Stimulated activated CD4-positive, alpha-beta T cell treated with anti-CD3 and anti-CD28 coated beads, Interleukin-15, amount 100 ng/mL, for 1 hour (primary cell): ENCODE measurements at places on chromosomes 7 and 10.
A peak's percentile ranks its signal among the peaks of the same experiment; 100 is the strongest.

GRCh38 chr10:87578842-87579401 lies 74.2 kb downstream of the MINPP1 start:
- DNase-seq = no peak

DNA sequence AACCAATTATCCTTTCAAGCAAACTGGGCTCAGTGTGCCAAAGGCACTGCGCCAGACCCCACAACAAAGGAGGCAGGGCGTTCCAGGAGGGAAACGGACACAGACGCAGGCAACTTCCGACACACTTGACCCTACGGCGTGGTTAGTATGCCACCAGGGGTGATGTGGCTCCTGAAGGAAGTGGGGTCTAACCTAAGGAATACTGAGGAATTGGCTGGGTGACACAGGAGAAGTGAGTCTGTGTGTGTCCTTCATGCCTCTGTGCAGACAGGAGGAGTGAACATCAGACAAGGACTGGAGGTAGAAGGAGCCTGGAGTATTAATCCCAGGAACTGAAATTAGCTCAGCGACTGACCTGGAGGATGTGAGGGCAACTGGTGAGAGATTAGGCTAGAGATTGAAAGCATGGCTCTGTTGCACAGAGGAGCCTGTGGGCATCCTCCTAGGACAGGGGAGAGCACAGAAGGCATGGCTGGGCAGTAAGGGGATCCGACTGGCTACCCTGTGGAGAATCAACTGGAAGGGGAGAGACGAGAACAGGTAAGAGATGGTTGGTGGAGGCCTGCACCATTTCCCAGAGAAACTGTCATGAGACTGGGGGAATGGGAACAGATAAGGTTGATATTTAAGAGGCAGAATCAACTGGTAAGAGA lies 27.8 kb downstream of the GSDME start:
- DNase-seq = no peak

GRCh38 chr10:19745672-19746071 lies 70.6 kb upstream of the PLXDC2 start:
- DNase-seq = no peak

DNA sequence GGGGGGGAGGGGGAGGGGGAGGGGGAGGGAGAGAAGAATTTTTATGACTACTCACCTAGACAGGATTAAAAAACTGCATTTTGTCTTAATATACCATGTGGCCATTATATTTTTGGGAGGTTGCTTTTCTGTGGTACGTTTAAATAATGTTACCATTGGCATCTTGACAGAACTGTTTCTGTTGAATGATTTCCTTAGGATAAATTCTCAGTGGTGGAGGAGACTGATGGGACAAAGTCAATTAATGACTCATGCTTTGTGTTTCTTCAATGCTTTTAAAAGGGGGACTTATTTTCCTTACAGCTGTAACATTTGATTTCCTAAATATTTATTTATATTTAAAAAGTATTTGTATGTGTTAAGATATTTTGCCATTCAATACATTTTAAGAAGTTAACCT lies 13.7 kb downstream of the AGR2 start:
- DNase-seq = no peak

- DNase-seq = no peak
Observed at GRCh38 chr7:46927131-46927810, 654.6 kb downstream of the TNS3 start.

- no peak for DNase-seq
Observed at GRCh38 chr10:12984165-12984747, 17.3 kb downstream of the CCDC3 start.

DNA sequence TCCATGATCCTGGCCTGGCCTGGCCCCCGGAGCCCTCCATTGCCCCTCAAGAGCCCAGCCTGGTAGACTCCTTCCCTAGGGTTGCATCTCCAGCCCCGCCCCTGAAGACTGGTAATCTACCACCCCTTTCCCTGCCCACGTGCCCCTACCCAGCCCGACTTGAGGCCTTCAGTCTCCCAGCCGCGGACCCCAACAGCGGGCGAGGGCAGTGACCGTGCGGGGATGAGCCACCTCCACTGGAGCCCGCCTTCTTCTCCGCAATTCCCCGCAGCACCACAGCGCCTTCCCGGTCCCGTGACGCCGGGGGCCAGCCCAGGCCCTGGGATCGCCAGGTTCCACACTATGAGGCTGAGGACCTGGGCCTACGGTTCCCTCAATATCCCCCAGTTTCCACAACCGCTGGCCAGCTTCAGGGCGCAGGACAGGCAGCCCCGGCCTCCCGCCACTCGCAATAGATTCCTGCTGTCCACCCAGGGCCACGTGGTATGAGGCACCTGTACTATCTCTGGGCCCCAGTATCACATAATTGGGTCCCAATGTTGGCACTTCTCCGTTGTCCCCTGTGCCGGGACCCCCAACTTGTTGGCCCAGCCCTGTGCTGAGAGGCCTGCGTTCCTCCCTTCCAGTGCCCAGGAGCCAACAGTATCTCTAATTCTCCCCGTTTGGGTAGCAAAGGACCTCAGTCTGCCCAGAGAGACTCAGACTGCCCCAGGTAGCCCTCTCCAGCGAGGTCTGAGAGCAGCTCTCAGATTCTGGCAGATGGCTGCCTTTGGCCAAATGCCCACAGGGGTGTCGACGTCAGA lies 1.1 kb upstream of the GPRIN2 start:
- DNase-seq = no peak

DNA sequence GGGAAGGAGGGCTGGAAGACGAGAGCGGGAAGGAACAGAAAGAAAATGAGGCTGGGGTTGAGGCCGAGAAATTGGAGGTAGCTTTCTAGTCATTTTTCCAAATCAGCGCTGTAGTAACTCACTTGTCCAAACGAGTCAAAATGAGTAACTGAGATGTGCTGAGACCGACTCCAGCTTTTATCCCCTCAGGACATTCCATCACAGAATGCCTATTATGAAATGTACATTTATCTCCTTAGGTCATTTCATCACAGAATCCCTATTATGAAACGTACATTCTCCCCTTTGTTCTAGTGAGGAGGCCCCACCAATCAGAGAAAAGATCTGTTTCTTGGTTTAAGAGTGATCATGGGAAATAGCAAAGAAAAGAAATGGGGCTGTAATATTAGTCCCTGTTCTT lies 55.7 kb upstream of the AMPH start:
- no peak for DNase-seq

- DNase-seq = no peak
Observed at GRCh38 chr7:90181485-90181884, 27.2 kb downstream of the STEAP1 start.

DNA sequence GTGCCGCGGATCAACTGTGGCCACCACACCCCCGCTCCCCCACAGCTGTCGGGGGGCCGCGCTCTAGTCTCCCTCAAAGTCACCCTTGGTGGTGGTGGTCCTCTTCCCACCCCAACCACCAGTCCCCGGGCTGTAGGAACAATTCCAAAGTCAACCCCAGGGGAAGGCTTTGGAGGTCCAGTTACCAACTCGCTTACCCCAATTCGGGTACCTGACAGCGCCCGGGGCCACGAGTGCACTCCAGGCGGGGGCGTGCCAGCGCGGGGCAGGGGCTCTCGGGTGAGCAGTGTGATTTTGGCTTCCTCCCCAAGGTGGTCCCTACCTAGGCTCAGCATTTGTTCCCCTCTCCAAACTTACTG lies 584 bp upstream of the ZMIZ1 start:
- DNase-seq = peak; percentile 33

- DNase-seq = no peak
Observed at GRCh38 chr10:55495555-55495954, 694.5 kb upstream of the PCDH15 start.

DNA sequence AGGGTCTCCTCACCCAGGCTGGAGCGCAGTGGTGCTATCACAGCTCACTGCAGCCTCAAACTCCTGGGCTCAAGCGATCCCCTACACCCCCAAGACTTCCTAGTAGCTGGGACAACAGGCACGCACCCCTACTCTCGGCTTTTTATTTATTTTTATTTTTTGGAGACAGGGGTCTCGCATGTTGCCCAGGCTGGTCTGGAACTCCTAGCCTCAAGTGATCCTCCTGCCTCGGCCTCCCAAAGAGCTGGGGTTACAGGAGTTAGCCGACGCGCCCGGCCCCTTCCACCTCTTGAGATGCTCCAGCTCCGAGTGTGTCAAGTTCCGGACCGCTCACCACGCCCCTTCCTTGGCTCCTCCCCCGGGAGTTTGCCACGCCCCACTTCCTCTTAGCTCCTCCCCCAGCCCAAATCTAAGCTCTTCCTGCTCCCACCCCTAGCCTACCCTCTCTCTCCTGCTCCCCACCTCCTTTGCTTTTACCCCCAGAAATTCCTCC lies 6.3 kb downstream of the NAT16 start:
- peak; percentile 38 for DNase-seq

- no peak for DNase-seq
Observed at GRCh38 chr7:3107889-3108570, 64.4 kb upstream of the CARD11 start.

GRCh38 chr7:8177109-8177933 lies 84.6 kb downstream of the ICA1 start:
- no peak for DNase-seq

GRCh38 chr7:140196361-140197217 lies 19.8 kb upstream of the KDM7A start:
- DNase-seq = no peak

- DNase-seq = no peak
Observed at GRCh38 chr7:148662646-148663045, 36.1 kb upstream of the CUL1 start.

GRCh38 chr10:102644646-102645387 lies 538 bp downstream of the TRIM8 start:
- DNase-seq = peak; percentile 67

GRCh38 chr10:129509155-129509554 lies 42.1 kb downstream of the MGMT start:
- DNase-seq = no peak

GRCh38 chr10:106183041-106183440 lies 981.5 kb downstream of the SORCS1 start:
- DNase-seq = no peak

DNA sequence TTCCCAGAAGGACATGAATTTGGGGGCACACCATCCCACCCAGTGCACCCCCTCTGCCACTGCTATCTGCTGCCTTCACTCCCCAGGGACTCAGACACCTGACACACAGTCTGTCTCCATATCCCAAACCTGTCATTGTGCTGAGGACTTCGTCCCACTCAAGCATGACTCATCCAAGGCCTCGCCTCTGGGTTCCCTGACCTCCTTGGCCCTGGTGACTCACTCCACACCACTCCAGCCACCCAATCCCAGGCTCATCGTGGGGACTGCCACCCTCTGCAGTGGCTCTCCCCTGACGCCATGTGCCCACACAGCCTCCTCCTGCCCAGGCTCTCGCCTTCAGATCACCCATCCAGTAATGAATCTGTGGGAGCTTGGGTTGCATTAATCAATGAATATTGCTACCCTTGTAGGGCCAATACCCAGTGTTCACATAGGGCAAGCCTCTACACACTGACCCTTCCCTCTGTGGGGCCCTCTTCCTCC lies 6.6 kb upstream of the INSIG1 start:
- DNase-seq = no peak

GRCh38 chr10:121613456-121613855 lies 15.2 kb upstream of the FGFR2 start:
- no peak for DNase-seq

- no peak for DNase-seq
Observed at GRCh38 chr10:124534826-124535601, 73.4 kb downstream of the LHPP start.

- no peak for DNase-seq
Observed at GRCh38 chr10:96568402-96568801, 18.4 kb downstream of the TM9SF3 start.

GRCh38 chr10:94199565-94199964 lies 163.2 kb downstream of the NOC3L start:
- no peak for DNase-seq

- DNase-seq = no peak
Observed at GRCh38 chr7:47901542-47901941, 46.7 kb downstream of the PKD1L1 start.

DNA sequence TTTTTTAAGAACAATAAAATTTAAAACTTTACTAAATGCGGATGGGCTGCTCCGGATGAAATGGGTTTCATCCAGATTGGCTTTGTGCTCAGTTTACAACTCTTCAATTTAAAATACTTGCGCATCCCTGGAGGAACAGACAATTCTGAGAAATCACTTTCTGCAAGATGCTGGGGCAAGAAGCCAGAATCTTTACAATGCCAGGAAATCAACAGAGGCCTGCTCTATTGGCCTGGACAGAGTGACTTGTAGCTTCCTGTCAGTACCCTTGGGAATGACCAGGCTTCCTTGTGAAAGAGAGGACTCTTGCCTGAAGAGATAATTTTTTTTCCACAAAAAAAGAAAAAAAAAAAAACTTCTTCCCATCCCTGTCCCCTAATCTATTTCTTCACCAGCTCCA lies 3.9 kb upstream of the FAM13C start:
- no peak for DNase-seq

GRCh38 chr10:100807241-100807951 lies 62.0 kb downstream of the PAX2 start:
- no peak for DNase-seq

DNA sequence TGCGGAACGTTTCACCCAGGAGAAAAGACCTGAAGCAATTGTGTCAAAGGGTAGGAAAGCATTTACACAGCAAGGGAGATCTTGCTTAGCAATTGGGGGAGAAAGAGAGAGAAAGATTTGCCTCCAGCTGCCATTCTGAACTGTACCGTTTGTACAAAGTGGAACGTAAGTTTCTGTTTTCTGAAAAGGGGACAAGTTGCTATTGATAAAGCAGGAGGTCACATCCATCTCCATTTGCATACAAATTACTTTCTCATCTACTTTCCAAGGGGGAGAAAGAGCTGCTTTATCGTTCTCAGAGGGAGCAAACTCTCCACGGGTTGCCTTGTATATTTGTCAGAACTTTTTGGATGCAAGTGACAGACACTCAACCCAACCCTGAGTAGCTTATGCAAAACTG lies 92.0 kb upstream of the CARD11 start:
- DNase-seq = no peak

DNA sequence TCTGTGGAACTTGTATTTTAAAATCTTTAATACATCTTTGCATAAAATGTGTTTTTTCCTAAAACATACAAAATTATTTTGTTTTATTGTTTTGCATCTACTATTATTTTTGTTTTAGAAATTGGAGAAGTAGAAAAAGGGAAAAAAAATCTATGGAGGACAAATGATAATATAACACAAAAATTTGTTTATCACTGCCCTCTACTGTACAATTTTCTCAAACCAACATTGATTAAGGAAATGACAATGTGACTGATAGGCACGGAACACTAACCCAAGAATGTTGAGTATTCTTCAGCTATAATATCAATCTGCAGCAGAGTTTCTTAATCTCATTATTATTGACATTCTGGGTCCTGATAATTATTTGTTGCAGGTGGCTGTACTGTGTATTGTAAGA lies 9.5 kb upstream of the ING3 start:
- DNase-seq = no peak
